Activated T-helper 2 cell treated with anti-CD3 and anti-CD28 coated beads, Interferon-gamma antibody, Interleukin-2, Interleukin-4, amounts not matched to agents 10 μg/mL and 5 μg/mL and 100 μg/mL, durations not matched to agents 14 hours and 24 hours and 36 hours (primary cell): ENCODE measurements at places on chromosomes 1 and 21. TPM values are rescaled to one million over a fixed set of nuclear protein-coding genes. Genes with fewer than 3 reads are reported as not detected.

Gene RGS4
- total RNA-seq: not detected in 2 replicates

Gene OR2T11
- not detected in 2 replicates for total RNA-seq

Gene SCAMP3
- total RNA-seq: 113 and 123 TPM in 2 replicates

Gene GLRX2
- 29.0 and 31.6 TPM in 2 replicates for total RNA-seq

Gene S100A1
- not detected in 2 replicates for total RNA-seq

Gene SLC2A5
- total RNA-seq: not detected in 2 replicates

Gene S100A7A
- not detected in 2 replicates for total RNA-seq

Gene KCNJ15
- total RNA-seq: 0.27 and 0.60 TPM in 2 replicates

DNA sequence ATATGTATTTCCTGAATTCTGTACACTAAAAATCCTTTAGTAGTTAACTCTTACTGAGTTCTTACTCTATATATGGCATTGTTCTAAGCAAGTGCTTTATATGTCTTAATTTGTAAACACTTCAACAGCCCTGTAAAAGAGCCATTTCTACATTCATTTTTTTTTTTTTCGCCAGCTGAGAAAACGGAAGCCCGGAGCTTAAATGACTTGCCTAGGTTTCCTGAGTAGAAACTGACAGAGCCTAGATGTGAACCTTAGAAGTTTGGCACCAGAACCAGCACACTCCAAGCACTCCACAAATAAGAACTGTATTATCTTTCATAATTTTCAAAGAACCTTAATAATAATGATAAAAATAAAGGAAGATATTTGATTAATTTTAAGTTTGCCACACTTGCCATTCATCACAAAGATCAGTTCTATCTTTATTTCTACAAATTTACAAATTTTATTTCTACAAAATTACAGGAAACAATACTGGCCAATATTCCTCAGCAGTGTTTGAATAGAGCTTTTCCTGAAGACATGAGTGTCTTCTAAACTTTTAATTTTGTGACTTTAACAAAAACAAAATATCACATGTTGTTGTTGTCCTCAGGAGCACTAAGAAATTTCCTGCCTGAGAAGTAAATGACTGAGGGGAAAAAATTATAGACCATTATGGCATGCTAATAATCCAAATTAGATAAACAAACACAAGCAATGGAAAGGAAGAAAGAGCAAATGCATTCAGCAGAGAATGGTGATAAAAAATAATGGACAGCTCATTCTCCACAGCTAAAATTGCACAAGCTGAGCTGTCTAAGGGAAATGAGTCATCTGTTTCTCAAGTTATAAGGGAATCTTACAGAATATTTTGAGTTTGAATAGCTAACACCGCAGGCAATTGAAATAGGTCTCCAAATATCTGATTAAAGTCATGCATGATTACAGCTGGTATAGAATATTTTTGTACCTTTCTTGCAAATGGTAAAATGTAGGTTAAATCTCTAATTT lies 71.2 kb downstream of the DPYD start:
- no peaks in the 10 kb centered on the region for H3K27me3 ChIP-seq
- peaks cover 11% of the 10 kb centered on the region for H3K36me3 ChIP-seq
- DNase-seq: no peak
- H3K27ac ChIP-seq: no peak overlapping the region
- H3K4me1 ChIP-seq: peaks cover 15% of the 10 kb centered on the region
- peak overlapping the region; percentile 13 for H3K4me3 ChIP-seq

- H3K4me1 ChIP-seq: peaks cover 41% of the 10 kb centered on the region
- peaks cover 40% of the 10 kb centered on the region for H3K36me3 ChIP-seq
- peak overlapping the region; percentile 100 for H3K4me3 ChIP-seq
- no peak for DNase-seq
Observed at GRCh38 chr1:149928401-149928724, 760 bp upstream of the SF3B4 start.

GRCh38 chr1:210340311-210340710 lies 11.6 kb downstream of the HHAT start:
- peaks cover 21% of the 10 kb centered on the region for H3K4me1 ChIP-seq
- no peak overlapping the region for H3K4me3 ChIP-seq
- no peak for DNase-seq
- H3K27me3 ChIP-seq: peaks cover 17% of the 10 kb centered on the region
- no peak overlapping the region for H3K27ac ChIP-seq

- H3K27me3 ChIP-seq: no peaks in the 10 kb centered on the region
- no peaks in the 10 kb centered on the region for H3K4me1 ChIP-seq
- no peak overlapping the region for H3K4me3 ChIP-seq
Observed at GRCh38 chr1:85448358-85448757, 16.6 kb downstream of the DDAH1 start.

DNA sequence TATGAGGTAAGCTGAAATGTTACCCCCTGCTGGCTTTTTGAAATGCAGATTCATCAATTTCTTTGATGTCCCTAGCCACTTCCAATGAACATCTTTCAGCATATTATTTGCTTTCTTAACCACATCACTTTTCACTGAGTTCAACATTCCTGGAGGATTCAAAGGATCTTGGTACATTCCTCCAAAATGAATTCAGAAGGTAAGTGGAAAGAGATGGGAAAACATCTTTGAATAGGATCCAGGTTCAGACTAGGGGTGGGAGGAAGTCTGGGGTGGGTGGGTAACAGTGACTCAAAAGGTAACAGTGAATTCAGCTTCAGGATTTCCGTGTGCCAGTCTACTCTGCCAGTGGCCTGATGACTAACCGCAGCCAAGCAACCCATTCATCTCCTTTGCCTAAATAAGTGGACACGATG lies 180.7 kb downstream of the ZC3H11B start:
- H3K4me3 ChIP-seq: no peak overlapping the region
- no peaks in the 10 kb centered on the region for H3K36me3 ChIP-seq
- H3K4me1 ChIP-seq: peaks cover 17% of the 10 kb centered on the region
- H3K27ac ChIP-seq: no peak overlapping the region
- DNase-seq: no peak

GRCh38 chr1:151547119-151547899 lies 7.2 kb downstream of the TUFT1 start:
- H3K27me3 ChIP-seq: no peaks in the 10 kb centered on the region
- peaks cover 4% of the 10 kb centered on the region for H3K4me1 ChIP-seq
- no peak for DNase-seq
- H3K4me3 ChIP-seq: no peak overlapping the region

DNA sequence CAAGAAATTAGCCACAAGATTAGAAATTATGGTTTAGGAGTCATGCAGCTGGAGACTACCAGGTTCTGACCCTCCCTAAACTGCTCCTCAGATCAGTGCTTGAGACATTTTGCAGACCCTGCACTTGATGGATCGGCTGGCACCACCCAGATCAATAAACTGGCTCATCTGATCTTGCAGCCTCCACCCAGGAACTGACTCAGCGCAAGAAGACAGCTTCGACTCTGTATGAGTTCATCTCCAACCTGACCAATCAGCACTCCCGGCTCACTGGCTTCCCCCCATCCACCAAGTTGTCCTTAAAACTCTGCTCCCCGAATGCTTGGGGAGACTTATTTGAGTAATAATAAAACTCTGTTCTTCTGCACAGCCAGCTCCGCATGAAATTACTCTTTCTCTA lies 40.0 kb downstream of the L1TD1 start:
- no peaks in the 10 kb centered on the region for H3K27me3 ChIP-seq
- no peak overlapping the region for H3K27ac ChIP-seq
- DNase-seq: no peak
- H3K4me1 ChIP-seq: no peaks in the 10 kb centered on the region
- no peaks in the 10 kb centered on the region for H3K36me3 ChIP-seq
